ENCODE measurements at places on chromosomes 3 and 15.

GRCh38 chr3:120773932-120774331 lies 31.4 kb downstream of the GTF2E1 start:
- DNase-seq = no peak

- DNase-seq = no peak
Observed at GRCh38 chr3:148280623-148281242, 417.0 kb upstream of the AGTR1 start.

GRCh38 chr3:114675104-114675503 lies 381.3 kb downstream of the TIGIT start:
- DNase-seq = peak; percentile 14

DNA sequence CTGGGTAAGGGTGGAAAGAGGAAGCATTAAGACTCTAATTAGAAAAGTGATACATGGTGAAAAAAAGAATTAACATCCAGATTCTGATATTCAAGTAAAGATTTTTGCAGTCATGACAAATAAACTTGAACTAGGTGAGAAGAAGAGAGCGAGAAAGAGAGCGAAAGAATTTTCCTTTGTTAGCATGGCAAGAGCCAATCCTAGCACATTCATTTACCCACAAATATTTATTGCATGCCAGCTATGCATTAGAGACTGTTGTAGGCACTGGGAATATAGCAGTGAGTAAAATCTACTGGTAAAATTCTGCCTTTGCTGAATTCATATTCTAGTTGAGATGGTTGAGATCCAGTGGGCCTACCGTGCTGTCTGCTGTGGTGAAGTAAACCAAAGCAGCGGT lies 177.9 kb upstream of the DPH6 start:
- DNase-seq = no peak

DNA sequence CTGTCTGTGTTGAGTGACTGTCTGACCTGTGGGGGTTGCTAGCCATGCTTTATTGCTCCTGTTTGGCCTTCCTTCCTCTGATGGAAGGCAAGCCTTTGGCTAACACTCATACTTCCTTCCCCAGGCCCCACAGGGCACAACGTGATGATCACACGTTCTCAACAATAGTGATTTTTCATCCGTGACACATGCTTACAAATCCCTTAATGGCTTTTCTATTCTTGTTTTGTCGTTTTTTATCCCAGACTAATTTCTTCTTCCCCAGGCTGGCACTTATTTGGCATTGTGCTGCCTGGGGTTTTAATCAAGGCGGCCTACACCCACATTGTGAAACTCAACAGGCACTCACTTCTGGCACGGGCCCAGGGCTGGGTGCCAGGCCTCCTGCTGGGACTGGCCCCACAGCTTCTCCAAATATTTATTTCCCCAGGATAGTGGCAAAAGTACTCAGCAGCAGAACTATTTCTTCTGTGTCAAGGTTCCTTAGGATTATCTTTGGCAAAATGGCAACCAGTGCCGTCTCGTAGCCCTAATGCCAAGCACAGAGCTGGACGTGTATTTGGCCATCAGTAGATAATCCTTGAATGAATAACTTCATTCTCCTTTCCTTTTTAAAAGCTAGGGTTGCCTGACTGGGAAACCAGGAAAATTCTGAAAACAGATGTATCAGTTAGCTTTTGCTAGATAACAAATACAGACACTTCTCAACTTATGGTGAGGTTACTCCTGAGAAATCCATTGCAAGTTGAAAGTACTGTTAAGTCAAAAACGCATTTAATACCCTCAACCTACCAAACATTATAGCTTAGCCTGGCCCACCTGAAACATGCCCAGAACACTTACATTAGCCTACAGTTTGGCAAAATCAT lies 30.6 kb downstream of the CMTM7 start:
- DNase-seq = peak; percentile 75

DNA sequence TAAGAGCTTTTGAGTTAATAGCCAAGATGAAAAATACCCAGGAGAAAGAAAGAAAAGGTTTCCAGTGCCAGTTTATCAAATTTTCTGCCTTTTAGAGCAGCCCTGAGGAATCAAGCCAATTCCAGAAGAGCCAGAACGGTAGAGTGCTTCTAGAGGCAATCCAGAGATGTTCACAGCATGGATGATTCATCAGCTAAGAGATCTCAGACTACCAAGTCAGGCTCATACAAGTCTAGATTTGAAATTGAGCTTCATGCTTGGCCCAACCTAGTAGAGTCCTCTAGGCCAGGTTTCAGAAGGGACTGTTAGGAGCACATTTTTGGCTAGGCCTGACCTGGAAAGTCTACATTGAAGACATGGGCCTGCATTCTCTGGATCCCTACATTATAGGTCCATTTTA lies 15.5 kb downstream of the WDR48 start:
- DNase-seq = no peak

DNA sequence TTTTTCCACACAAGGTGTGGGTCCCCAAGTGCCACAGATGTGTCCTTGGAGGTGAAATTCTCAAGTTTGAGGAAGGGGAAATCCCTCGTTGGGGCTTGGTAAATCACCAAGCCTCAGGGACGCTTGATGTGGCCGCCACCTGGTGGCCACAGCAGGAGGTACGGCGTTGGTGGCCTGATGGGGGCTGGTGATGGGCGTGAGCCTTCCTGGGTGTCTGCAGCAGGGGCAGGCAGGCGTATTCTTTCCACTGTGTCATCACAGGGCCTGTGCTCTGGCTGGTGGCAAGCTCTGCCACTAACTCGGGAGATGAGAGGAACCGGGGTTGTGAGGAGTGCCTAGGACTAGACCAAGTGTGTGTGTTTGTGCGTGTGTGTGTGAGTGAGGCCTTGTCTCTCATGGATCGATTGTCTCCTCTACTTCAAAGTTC lies 4.2 kb downstream of the ACOX2 start:
- DNase-seq = peak; percentile 61

- no peak for DNase-seq
Observed at GRCh38 chr3:17061005-17061404, 176.2 kb downstream of the PLCL2 start.

DNA sequence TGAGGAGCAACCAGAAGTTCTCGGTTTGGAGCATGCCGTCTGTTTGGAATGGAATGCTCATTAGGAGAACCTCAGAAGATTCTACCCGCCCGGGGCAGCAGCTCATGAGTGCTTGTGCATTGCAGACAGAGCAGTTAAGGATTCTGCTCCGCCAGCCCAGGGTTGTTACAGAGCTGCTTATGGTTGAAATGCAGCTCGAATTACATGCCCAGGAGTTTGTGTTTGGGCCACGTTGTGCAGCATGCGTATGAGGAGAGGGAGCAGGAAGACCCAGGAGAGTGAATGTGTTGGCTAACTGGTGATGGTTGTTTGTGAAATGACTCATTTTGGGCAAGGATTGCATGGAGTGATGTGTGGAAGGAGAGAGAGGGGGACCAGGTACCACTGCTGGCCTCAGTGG lies 9.0 kb downstream of the FGD5 start:
- DNase-seq = no peak

GRCh38 chr3:6120786-6121185 lies 740.1 kb upstream of the GRM7 start:
- DNase-seq = no peak
